CD4-positive, alpha-beta T cell treated with Interleukin-10 for 1 hour (primary cell): ENCODE measurements at places on chromosomes 16 and 17.

DNA sequence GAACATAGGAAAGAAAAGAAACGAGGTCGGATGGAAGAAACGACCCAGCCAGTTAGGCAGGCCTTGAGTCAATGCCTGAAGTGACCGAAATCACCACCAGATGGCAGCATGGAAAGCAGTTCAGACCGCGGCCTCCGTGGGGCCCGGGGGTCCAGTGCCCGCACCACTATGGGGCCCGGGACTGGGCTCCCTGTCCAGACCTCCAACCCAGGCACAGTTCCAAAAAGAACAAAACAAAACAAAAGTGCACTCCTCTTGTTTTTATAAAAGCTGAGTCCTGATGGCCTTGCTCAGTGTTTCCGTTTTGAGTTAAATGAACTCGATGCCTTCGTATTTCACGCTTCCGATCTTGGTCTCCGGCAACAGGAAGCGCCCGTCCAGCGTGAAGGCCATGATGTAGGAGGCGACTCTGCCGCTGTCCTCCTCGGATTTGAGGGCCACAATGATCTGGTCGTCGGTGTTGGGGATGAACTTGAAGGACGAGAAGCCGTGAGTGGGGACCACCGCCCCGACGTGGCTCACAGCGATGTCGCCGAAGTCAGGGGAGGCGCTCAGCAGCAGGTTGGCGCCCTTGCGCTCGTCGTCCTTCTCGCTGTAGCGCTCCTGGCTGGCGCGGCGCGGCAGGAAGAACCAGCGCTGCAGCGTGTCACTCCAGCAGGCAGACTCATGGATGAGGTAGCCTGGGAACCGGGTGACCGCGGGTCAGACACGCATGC is 13.7 kb upstream of the LGALS3BP start:
- DNase-seq, result peak; percentile 50

GRCh38 chr16:46482895-46483294 is 138.3 kb downstream of the SHCBP1 start:
- DNase-seq, result no peak

DNA sequence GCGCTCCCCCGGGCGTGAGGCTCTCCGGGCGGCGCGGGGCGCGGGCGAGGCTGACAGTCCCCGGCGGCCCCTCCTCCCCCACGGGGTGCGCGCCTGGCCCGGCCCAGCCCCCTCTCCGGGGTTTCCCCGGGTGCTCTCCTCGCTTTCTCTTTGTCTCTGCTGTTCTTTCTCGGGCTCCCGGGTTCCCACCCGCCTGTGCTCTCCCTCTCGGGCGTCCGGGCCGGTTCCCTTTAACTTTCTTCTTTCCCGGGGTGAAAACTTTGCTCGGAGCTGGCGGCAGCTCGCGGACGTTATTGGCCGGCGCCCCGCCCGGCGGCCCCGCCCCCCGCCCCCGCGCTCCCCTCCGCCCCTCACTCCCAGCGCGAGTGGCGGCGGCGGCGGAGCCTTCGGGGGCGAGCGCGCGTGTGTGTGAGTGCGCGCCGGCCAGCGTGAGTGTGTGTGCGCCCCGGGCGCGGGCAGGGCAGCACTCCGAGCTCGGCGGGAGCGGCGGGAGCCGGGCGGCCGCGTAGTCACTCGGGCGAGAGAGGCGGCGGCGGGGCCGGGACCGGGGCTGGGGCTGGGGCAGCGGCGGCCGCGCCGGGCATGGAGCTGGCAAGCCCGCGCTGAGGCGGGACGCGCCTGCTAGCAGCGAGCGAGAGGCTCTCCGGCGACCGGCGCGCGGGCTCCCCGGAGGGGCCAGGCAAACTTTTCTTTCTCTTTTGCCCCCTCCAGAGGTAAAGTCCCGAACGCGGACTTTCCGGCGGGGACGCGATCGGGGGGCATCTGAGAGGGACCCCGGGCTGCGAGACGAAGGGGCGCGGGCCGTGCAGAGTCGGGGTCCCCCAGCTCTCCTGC is at the start of gene NTN1:
Gene NTN1 (plus strand): TSS at position 353 of the 834 bp plus-strand sequence. CDS start 864 bp downstream, outside the sequence.
- DNase-seq, result peak; percentile 53

DNA sequence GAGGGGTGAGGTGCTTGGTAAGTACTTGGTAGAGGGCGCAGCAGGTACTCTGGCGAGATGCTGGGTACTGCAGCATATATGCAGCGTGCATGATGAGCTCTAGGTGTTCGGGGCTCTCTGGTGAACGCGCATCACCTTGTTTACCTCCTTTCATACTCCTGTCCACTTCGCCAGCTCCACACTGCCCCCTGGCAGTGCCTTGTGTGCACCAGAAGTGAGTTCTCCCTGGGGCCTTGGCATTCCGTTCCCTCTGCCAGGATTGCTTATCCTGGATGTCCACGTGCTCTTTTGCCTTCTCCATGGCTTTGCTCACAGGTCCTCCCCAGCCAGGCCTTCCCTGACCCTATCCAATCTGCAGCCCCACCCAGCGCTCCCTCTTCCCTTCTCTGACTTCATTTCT is 154.2 kb downstream of the MRM1 start:
- peak; percentile 37 for DNase-seq

DNA sequence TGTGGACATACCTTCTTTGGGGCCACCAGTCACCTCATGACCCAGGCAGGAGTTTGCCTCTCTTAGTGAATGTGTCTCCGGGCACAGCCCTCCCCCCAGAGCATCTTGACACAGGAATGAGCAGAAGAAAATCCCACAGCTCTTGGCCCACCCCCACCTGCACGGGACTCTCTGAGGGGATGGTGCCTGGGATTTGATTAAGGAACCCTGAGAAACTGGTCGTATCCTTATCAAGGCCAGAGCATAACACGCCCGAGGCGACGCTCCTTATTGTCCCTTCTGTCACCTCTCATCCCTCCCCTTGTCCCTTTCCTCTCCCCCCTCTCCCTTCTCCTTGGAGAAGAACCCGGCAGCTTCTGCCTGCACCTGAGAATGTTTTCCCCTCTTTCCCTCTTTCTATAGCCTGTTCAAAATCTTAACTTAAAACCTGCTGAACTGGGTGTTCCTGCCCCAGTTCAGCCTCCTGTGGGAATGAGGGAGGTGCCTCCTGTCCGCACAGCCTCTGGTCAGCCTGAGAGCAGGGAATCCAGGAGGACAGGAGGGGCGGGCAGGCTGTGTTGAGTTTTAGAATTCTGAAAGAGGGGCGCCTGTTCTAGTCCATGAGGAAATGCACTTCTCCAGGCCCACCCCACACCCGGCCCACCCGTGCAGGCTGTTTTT is 140.7 kb upstream of the PLCG2 start:
- DNase-seq, result no peak

GRCh38 chr16:53053967-53054669 is 673 bp upstream of the CHD9 start:
- no peak for DNase-seq

DNA sequence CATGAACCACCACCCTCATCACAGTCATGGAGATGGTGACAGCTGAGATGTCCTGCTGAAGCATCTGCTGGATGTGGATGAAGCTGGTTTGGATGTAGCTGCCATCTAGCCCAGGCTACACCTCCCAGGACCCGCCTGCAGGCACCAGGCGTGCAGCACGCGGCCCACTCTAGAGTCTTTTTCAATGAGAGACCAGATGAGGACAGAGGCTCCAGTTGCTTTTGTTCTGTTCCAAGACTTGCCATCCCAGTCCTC is 102.1 kb downstream of the ZNF778 start:
- no peak for DNase-seq

GRCh38 chr16:11225677-11226549 is 30.1 kb downstream of the SOCS1 start:
- DNase-seq, result no peak

DNA sequence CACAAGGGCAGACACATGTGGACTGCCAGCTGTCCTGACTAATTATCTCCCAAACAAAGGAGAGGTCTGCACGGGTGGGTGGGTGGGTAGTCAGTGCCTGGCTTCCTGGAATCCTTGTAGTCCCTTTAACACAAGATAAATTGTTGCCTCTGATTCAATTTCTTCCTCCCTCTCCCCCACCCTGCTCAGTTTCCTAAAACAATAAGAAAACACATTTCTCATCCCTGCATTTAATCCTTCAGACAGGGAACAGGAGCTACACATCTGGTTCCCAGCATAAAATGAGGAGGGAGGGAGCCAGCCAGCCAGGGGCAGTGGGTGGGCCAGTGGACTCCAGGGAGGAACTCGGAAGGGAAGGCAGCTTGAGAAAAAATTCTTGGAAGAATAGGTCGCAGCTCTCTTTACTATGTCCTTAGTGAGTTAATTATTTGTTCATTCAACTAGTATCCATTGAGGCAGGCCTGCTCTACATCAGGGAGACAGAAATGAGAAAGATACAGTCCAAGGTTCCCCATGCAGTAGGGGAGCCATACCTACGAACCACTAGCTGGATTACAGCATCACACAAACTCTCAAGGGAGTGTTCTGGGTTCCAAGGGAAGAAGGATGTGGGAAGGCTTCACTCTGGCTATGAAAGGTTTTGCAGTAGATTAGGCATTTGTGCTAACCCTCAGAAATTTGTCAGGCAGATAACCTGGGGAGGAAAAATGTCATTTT is 58.3 kb downstream of the CCT6B start:
- no peak for DNase-seq

GRCh38 chr17:19670908-19671307 is 22.4 kb downstream of the ALDH3A2 start:
- no peak for DNase-seq

DNA sequence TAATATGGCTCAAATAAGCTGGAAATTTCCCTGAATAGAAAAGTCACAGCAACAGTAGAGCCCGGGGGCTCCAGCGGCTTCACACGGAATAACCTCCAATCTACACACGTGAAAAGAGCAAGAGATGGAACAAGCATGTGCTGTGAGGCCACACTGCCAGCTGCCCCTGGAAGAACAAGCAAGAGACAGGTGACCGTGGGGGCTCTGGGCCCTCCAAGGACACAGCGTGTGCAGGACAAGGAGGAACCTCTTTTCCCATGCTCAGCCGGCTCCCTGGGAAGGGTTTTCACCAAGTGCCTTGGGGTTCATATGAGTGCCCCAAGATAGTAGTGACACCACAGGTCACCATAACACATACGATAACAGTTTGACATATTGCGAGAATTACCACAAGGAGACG is 110.2 kb upstream of the ZNF750 start:
- DNase-seq, result no peak

- DNase-seq, result no peak
These were observed 8.1 kb downstream of the CLTC start for GRCh38 chr17:59627770-59628171.

DNA sequence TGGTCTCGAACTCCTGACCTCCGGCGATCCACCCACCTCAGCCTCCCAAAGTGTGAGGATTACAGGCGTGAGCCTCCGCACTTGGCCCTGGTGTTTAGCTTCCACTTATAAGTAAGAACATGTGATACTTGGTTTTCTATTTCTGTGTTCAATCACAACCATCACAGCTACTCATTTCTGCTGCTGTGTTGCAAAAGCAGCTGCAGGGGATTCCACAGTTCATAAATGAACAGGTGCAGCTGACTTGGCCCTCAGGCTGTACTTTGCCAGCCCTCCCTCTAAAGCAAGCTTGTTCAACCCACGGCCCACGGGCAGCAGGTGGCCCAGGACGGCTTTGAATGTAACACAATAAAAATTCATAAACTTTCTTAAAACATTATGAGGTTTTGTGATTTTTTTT is 79.2 kb downstream of the SLC39A11 start:
- DNase-seq, result no peak

- no peak for DNase-seq
These were observed 5.7 kb downstream of the CSNK1D start for GRCh38 chr17:82267575-82268379.

DNA sequence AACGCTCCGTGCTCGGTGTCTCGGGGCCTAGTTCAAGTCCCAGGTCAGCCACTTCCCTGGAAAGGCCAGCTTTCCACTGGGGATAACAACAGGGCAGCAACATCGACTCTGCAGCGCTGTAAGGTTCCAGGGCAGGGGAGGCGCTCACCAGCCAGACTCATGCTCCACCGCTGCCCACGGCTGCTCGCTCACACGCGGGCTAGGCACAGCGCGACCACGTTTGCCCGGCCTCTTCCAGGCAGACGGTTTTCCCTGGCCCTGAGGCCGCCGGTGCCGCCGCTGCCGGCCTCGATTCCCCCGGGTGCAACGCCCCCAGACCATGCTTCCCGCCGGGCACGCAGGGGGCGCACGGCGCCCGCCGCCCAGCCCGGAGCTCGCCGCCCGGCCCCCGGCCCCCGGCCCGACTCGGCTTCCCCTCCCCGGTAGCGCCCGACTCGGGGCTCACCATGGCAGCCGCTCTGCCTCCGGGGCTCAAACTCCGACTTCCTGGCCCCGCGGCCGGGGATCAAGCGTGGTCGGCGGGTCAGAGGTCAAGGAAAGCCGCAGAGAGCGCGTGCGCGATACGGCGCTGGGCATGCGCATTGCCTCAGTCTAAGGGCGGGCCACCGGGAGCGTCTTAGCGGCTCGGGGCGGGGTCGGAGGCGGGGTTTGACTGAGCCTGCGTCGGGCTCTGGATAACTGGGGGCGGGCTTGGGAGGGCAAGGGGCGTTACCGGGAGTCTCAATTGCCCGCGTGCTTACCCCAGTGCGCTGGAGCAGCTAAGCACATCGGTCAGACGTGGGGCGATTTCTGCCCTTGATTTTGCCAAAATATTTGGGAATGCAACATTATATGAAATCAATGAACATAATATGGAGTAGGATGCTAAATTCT is at the start of gene PAM16:
Gene PAM16 (minus strand): TSS at position 535 of the 873 bp plus-strand sequence. CDS start 87 bp downstream, at position 448.
- DNase-seq, result peak; percentile 98

DNA sequence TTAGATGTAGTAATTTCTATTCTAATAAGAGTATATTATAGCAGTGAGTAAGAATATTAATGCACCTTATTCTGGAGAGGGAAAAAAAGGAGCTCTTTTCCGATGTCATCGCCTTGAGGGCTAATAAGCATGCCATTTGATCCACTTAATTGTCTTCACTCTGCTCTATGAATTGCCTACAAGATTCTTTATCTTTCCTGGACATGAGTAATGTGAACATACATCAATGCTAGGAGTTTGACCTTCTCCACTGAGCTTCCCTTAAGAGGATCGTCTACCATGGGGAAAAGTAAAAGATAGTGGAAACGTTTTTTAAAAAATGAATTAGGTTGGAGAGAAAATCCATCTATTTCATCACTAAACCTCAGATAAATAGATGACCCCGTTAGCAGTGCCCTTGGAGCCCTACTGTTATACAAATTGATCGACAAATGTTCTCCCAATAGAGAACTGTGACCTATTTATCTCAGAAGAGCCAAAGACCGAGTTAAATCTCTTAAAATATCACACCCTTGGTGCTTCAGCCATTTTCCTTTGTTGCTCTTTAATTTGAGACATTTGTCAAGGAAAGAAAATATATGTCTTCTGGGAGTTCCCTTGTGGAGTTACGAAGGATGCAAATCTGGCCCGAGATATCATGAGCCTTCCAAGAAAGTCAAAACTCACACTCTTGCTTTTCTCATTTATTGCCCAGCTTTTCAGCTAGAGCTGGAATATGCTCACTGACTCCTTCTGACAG is 898.5 kb downstream of the KCNJ2 start:
- no peak for DNase-seq

- DNase-seq, result no peak
These were observed 39.4 kb downstream of the RTN4RL1 start for GRCh38 chr17:1985686-1986085.
